DMS79 (cell line): ENCODE measurements at places on chromosomes 3 and 15.

DNA sequence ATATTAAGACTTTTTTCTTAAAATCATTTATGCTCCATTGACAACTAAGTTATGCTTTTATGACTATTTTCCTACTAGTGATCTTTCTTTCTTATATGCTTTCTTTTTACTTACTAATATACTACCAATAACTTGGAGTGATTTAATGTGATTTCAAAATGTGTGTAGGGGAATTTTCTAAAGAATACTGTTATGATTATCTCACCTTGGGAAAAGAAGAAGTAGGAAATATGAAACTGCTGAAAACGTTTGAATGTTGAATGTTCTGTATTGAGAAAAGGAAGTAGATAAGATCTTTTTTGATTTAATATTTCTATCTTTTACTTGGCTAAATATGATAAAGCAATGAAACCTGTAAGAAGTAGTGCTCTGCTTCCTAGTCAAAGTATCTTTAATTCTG, 7.8 kb upstream of the CD200R1 start:
- no peak for DNase-seq

DNA sequence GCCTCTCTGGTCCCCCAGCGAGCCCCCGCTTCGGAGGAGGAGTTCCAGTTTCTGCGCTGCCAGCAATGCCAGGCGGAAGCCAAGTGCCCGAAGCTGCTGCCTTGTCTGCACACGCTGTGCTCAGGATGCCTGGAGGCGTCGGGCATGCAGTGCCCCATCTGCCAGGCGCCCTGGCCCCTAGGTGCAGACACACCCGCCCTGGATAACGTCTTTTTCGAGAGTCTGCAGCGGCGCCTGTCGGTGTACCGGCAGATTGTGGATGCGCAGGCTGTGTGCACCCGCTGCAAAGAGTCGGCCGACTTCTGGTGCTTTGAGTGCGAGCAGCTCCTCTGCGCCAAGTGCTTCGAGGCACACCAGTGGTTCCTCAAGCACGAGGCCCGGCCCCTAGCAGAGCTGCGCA, 3.5 kb downstream of the PML start:
- DNase-seq: no peak

DNA sequence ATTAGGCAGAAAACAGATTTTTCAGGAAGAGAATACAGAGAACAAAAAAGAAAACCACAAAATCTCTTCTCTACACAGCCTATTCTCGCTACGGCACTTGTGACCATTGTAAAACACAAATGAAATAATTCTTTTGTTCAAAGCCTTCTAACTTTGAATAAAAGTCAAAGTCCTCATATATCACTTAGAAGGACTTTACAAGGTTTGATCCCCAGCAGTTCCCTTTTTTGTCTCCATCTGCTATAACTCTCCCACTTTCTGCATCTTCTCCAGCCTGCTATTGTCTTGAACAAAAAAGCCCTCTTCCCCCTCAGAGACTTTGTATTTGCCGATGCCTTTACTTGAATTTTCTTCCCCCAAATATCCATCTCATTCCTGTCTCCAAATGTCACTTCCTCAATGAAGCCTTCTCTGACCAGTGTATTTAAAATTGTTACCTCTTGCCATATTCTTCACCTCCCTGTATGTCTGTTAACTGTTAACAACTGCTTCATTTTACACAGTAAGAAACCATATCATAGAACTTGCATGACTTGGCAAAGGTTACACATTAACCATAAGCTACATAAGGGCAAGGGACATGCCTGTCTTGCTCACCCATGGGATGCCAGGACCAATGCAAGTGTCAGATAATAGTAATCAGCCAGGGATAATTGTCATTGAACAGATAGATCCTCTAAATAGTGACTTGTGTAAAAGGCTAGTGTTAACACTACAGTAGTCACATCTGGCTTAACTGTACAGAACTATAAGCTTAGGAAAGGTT, 122.4 kb downstream of the CBLB start:
- DNase-seq: no peak

GRCh38 chr3:32502946-32503286, 264 bp upstream of the CMTM6 start:
- no peak for DNase-seq

GRCh38 chr3:70519913-70520659, 207.6 kb upstream of the MDFIC2 start:
- DNase-seq: no peak

DNA sequence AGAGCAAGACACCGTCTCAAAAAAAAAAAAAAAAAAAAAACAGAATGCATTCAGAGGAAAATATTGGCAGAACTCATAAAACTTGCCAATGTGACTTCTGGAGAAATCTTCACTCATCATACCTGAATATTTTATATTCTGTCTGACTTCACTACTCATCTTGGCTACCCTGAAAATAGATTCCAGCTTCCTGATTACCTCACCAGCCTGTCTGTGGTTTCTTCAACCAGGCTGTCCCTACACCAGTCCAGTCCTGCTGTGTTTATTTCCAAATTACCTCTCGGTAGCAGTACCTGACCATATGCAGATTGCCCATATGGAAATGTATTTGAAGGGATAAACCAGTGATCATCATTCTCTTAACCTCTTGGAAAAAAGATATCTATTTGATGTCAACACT, 9.3 kb upstream of the P3H2 start:
- DNase-seq: no peak

DNA sequence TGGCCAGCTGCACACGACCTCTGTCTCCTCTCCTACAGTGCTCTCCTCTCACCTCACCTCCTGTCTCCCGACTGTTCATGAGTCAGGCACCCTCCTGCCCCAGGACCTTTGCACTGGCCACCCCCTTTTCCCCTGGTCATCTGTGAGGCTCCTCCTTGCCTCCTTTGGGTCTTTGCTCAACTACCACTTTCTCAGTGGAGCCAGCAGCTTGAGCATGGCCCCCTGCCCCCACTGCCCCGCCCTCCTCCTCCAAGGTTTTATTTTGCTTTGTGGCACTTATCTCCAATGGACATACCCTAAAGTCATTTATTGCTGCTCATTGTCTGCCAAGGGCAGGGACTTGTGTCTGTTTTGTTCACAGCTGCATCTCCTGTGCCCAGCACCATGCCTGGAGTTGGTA, 64.3 kb downstream of the MGLL start:
- no peak for DNase-seq

- no peak for DNase-seq
Measured at GRCh38 chr3:14472471-14473351, 67.4 kb downstream of the GRIP2 start.

- no peak for DNase-seq
Measured at GRCh38 chr3:59641169-59641899, 591.5 kb upstream of the CFAP20DC start.
